Spinal cord (tissue), 10 donors: ENCODE measurements at places on chromosomes 16 and 17. TPM values are rescaled to one million over a fixed set of nuclear protein-coding genes. Genes with fewer than 3 reads are reported as not detected.

DNA sequence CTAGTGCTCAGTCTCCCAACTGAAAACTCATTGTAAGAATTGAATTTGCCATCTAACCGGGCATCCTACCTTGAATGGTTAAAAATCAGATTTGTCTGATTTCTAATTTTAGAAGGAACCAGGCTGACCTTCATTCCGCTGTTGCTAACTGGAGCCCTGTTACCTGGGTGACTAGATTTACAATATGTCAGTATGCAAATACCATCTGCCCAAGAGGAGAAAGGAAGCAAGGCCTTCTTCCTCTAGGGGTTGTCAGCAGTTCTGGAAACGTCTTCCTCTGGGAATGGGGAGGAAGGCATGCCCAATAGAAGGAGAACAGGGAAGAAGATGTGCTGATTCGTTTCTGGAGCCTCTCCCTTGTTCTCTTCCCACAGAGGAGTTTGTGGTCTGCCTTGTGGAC, 137.9 kb downstream of the PITPNC1 start:
- no peak overlapping the region for H3K4me3 ChIP-seq
- H3K36me3 ChIP-seq: no peaks in the 10 kb centered on the region
- no peaks in the 10 kb centered on the region for H3K27me3 ChIP-seq
- peaks cover 20% of the 10 kb centered on the region for H3K4me1 ChIP-seq
- H3K27ac ChIP-seq: peak overlapping the region; percentile 54
- DNase-seq: no peak

- H3K27ac ChIP-seq: no peak overlapping the region
- DNase-seq: no peak
- H3K4me3 ChIP-seq: no peak overlapping the region
- H3K36me3 ChIP-seq: no peaks in the 10 kb centered on the region
Measured at GRCh38 chr16:85453194-85453678, 159.9 kb upstream of the GSE1 start.

GRCh38 chr16:86232496-86232895, 277.8 kb upstream of the FOXF1 start:
- peaks cover 4% of the 10 kb centered on the region for H3K27me3 ChIP-seq
- no peaks in the 10 kb centered on the region for H3K4me1 ChIP-seq

DNA sequence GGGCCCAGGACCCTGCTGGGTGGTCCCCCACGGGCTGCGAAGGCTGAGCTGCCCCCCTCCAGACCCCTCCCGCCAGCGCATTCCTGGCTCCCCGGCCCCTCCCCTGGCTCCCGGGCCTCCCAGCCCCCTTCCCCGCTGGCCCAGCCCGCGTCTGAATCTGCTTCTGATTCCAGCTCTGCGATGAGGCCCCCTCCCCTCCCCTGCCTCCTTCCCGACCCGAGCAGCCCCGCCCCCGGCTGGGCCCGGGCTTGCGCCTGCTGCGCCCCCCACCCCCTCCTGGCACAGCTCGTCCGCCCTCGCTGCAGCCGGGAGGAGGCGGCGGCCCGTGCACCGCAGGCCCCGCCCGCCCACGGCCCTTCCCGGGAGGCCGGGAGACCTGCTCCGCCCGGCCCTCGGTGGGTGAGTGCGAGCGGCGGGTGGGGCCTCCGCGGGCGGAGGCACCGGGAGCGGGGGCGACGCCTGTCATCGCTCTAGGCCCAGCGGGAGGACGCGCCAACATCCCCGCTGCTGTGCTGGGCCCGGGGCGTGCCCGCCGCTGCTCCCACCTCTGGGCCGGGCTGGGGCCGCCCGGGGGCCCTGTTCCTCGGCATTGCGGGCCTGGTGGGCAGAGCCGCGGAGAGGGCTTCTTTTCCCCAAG, at the start of gene NTN3:
Gene NTN3 (plus strand): TSS at position 282 of the 637 bp plus-strand sequence. CDS start 405 bp downstream, outside the sequence.
- DNase-seq: no peak
- peaks cover 17% of the 10 kb centered on the region for H3K36me3 ChIP-seq
- H3K27me3 ChIP-seq: no peaks in the 10 kb centered on the region
- peaks cover 73% of the 10 kb centered on the region for H3K4me1 ChIP-seq

DNA sequence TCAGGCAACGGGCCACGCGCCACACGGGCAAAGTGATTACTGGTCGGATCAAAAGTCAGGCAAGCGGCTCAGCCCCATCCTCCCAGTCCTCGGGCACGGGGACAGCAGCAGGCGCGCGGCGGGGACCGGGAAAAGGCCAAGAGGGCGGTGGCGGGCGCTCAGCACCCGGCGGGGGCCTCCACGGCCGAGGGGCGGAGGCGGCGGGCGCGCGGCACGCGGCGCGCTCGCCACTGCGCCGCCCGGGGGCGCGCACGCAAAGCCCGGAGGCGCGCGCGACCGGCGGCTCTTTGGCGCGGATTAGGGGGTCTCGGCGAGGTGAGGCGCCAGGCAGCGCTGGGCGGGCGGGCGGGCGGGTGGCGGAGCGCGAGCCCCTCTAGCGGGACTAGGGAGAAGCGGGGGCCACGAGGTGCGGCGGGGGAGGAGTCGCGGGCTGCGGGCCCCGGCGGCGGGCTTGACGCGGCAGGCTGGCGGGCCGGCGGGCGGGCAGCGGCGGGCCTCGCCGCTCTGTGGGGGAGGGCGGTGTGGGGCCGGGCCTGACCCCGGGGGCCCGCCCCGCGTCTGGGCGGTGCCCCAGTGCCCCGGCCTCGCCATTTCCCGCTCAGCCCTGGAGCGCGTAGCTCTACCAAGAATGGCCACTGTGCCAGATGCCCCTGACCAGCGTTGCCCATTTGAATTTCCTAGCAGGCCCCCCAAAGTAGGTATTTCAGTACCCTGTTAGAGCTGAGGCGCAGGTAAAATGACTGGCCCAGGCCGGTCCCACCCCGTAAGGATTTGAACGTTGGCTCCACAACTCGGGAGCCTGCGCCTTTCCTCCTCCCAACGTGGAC, at the start of the genes ACACA and TADA2A:
Gene ACACA (minus strand): TSS at position 202 of the 827 bp plus-strand sequence. CDS start 537 bp downstream, outside the sequence.
Gene TADA2A (plus strand): TSS at position 252 of the 827 bp plus-strand sequence. CDS start 4,480 bp downstream, outside the sequence.
- peak within 1 kb of the TSS; percentile 87 for H3K4me3 ChIP-seq
- no peaks in the 10 kb centered on the region for H3K27me3 ChIP-seq
- DNase-seq: peak; percentile 64
- H3K4me1 ChIP-seq: peaks cover 14% of the 10 kb centered on the region
- peaks cover 11% of the 10 kb centered on the region for H3K36me3 ChIP-seq
- peak within 1 kb of the TSS; percentile 89 for H3K27ac ChIP-seq

DNA sequence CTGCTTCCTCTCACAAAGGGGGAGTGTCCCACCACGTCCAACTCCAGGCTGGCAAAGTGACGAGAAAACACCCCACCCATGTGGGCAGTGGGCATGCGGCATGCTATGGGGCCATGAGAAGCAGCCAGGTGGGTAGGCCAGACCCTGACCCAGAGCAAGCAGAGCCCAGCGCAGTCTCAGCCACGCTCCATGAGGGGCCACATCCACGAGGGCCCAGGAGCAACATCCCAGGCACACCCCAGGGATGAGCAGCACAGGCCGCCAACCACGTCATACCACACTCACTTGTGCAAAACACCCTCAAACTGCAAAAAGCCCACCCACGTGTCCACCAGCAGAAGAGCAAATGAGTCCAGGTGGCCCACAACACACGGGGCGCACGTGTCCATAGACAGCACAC, 117.0 kb downstream of the ZNF778 start:
- H3K27ac ChIP-seq: peak overlapping the region; percentile 78
- DNase-seq: no peak
- H3K36me3 ChIP-seq: peaks cover 5% of the 10 kb centered on the region
- H3K4me1 ChIP-seq: peaks cover 55% of the 10 kb centered on the region

DNA sequence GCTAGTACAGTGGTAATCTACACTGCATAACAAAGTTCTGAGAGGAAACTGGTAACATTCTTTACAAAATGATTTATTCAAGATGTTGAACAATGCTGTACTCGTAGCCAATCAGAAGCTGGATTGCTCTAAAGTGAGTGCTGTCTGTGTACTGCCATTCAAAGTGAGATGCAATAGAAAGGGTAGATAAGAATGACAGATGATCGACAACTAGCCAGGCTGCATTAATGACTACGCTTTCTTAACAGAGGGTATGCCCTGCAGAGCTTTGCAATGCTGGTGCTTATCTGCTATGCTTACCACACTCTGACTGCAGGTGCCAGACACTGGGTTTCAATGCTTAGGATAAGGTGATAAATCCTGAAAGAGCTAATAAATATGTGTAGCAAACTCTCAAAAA, 46.1 kb upstream of the SLC25A19 start:
- DNase-seq: no peak
- H3K36me3 ChIP-seq: peaks cover 2% of the 10 kb centered on the region
- H3K4me3 ChIP-seq: no peak overlapping the region
- H3K4me1 ChIP-seq: no peaks in the 10 kb centered on the region

DNA sequence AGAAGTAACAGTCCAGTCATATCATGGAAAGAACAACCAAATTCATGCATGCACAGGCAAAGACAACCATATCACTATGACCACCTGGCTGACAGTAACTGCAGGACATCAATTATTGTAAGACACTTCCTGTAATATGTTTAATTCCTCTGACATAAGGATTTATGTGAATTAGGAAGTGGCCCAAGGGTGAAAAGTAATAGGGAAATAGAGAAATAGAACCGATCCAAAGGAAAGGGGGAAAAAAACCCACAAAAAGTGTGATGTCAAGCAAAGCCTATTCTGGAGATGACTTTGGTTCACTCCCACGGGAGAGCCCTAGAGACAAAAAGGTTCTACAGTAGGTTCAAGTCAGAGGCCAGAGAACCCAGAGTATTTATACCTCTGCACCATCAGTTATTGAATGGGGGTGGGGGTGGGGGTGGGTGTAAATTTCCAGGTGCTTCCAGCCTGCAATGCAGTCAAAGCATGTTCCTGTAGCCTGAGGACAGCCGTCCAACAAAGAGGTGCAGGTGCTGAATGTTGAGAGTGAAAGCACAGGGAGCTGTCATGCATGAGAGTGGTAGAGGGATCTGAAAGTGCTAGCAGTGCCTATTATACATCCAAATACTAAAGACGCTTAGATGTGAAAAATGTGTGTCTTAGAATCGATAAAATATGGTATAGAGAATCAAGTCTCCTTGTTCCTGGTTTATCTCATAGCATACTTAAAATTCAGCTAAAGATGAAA, 95.6 kb upstream of the HLF start:
- DNase-seq: no peak
- no peaks in the 10 kb centered on the region for H3K27me3 ChIP-seq
- H3K4me1 ChIP-seq: no peaks in the 10 kb centered on the region
- H3K4me3 ChIP-seq: no peak overlapping the region

GRCh38 chr16:65120831-65121721, 787 bp downstream of the CDH11 start:
- H3K4me1 ChIP-seq: peaks cover 40% of the 10 kb centered on the region
- H3K4me3 ChIP-seq: peak overlapping the region; percentile 84
- H3K27ac ChIP-seq: peak overlapping the region; percentile 94

DNA sequence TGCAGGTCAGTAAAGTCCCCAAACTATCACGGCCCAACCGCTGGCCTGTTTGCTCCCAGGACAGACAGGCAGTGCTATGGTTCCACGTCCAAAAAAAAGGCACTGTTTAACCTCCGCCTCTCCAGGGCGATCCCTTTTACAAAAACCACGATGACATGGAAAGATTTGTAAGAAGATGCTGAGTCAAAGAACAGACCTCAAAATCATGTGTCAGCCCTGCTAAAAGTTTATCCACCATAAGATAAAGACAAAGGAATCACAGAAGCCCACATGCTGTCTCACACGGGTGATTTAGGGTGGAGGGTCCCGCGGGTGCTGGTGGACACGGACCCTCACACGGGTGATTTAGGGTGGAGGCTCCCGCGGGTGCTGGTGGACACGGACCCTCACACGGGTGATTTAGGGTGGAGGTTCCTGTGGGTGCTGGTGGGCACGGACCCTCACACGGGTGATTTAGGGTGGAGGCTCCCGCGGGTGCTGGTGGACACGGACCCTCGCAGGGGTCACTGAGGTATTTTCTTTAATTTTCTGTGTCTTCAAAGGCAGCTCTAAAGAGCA, 117.2 kb upstream of the METRNL start:
- H3K27me3 ChIP-seq: no peaks in the 10 kb centered on the region
- H3K4me3 ChIP-seq: no peak overlapping the region
- peaks cover 42% of the 10 kb centered on the region for H3K36me3 ChIP-seq

- peaks cover 3% of the 10 kb centered on the region for H3K36me3 ChIP-seq
- no peak overlapping the region for H3K4me3 ChIP-seq
- H3K4me1 ChIP-seq: peaks cover 14% of the 10 kb centered on the region
- peak; percentile 47 for DNase-seq
- no peak overlapping the region for H3K27ac ChIP-seq
- no peaks in the 10 kb centered on the region for H3K27me3 ChIP-seq
Measured at GRCh38 chr16:46743232-46743719, 4.9 kb downstream of the MYLK3 start.

DNA sequence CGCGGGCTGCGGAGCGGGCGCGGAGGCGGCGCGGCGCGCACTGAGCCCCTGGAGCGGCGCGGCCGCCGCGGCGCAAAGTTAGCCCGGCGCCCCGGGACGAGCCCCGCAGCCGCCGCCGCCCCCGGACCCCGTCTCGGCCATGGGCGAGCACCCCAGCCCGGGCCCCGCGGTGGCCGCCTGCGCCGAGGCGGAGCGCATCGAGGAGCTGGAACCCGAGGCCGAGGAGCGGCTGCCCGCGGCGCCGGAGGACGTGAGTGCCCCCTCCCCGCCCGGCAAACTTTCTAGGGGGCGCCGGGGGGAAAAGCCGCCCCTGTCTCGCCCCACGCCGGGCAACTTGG, 388 bp downstream of the RHBDL3 start:
- H3K27me3 ChIP-seq: no peaks in the 10 kb centered on the region
- no peak overlapping the region for H3K27ac ChIP-seq

DNA sequence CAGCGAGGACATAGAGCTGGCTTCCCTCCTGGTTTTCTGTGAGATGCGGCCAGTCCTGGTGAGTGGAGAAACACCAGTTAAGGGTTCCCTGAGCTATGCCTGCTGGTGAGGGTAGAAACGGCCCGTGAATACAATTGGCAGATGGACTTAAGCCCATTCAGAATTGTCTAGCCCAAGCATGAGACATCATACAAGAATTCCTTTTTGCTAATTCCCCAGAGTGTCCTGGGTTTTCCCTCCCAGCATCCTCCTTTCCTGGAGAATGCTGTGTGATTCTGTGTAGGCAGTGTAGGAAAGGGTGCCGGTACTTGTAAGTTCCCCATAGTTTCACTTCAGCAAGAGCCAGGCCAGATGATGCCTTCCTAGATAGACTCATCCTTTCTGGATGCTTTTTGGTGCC, 65.1 kb downstream of the SDR42E1 start:
- no peaks in the 10 kb centered on the region for H3K36me3 ChIP-seq
- no peak for DNase-seq
- no peak overlapping the region for H3K27ac ChIP-seq
- no peaks in the 10 kb centered on the region for H3K27me3 ChIP-seq
- H3K4me1 ChIP-seq: peaks cover 1% of the 10 kb centered on the region
- no peak overlapping the region for H3K4me3 ChIP-seq

DNA sequence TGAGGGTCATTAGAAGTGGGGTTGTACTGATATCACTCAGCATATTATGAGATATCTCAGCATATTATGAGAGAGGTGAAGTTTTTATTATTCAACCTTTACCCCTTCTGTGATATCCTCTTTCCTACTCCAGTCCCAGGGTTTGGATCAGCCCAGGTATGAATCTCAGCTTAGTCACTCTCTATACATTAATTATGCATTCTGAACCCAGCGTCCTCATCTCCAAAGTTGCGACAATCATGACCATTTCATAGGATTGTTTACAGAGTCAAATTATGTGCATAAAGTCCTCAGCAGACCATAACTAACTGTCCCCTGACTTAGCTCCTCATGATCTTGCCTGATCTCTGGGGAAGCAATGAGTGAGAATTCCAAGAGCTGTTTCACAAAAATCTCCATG, 20.5 kb upstream of the BLMH start:
- no peak overlapping the region for H3K27ac ChIP-seq
- H3K4me1 ChIP-seq: no peaks in the 10 kb centered on the region
- DNase-seq: no peak
- no peak overlapping the region for H3K4me3 ChIP-seq

TP53TG3 gene
- not detected for total RNA-seq

CPHXL2 gene
- total RNA-seq: not detected

KRTAP29-1 gene
- total RNA-seq: not detected

TMEM220 gene
- 6.7 TPM for total RNA-seq

KRTAP4-9 gene
- not detected for total RNA-seq
